ENCODE measurements at places on chromosomes 1 and 21. TPM values are rescaled to one million over a fixed set of nuclear protein-coding genes. Genes with fewer than 3 reads are reported as not detected.

DNA sequence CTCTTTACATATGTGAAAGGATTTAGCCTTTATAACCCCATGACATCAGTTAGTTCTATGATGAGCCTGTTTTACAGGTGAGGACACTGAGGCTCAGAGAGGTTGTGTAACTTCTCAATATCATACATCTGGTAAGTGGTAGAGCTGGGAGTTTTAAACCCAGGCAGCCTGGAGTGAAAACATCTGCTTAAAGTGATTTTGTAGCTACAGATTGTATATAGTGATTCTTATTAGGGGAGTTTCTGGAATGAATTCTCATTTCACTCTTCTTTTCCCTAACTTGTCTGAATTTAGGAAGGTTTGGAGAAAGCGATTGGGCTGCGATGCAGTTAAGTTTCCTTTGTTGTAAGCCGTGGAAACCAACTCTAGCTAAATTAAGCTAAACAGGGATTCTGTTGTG is 175.6 kb downstream of the CAMTA1 start:
- peak; percentile 50 for DNase-seq

Gene FBXO2
- total RNA-seq: 0.58 TPM

GRCh38 chr1:75542818-75543570 is 67.9 kb downstream of the SLC44A5 start:
- no peak for DNase-seq

Gene HP1BP3
- 161 TPM for total RNA-seq

DNA sequence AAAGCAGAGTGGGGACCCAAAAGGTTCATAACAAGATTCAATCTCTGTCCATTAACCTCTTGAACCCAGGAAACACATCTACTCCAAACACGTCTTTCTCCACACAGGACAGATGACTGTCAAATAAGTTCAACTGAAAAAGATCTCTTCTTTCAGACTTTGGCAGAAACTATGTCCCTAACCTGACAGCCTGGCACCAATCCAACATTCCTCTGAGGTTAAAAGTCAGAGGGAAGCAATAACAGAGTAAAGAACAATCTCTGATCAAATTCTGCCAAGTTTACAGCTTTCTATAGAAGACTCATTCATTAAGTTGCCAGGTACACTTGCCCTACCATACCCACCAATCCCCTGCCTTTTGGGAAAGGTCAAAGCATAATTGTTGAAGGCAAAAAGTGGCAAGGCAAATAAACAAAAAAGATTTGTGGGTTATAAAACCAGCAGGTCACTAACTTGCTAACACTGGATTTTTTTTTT is 31.9 kb downstream of the OTUD7B start:
- no peak for DNase-seq

- DNase-seq: no peak
Measured at GRCh38 chr1:246324711-246325110, 182.4 kb downstream of the SMYD3 start.

- no peak for DNase-seq
Measured at GRCh38 chr1:77175230-77175844, 43.9 kb downstream of the PIGK start.

Gene RAP1GAP
- total RNA-seq: 0.62 TPM

- no peak for DNase-seq
Measured at GRCh38 chr21:40564318-40564717, 282.6 kb downstream of the DSCAM start.

DNA sequence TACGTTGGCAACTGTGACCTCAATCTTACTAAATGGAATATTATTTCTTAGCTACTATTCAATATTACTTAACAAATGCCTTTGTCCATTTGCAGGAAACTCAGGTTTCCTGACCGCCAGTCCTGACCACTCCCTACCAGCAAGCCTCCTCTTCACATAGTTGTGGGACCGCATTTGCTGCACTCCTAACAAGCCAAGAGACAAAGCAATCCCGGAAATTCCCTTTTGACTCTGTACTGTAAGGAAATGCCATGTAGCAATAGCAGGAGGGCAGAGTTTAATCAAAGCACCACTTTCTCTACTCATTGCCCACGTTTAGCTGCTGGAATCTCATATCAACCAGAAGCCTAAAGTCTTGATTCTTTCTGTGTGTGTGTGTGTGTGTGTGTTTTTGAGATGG is 28.1 kb upstream of the ACBD6 start:
- peak; percentile 18 for DNase-seq

Gene FCGR1A
- total RNA-seq: 1.4 TPM

Gene SLAMF7
- 0.13 TPM for total RNA-seq

GRCh38 chr1:166039436-166040201 is 127.2 kb downstream of the FAM78B start:
- no peak for DNase-seq

DNA sequence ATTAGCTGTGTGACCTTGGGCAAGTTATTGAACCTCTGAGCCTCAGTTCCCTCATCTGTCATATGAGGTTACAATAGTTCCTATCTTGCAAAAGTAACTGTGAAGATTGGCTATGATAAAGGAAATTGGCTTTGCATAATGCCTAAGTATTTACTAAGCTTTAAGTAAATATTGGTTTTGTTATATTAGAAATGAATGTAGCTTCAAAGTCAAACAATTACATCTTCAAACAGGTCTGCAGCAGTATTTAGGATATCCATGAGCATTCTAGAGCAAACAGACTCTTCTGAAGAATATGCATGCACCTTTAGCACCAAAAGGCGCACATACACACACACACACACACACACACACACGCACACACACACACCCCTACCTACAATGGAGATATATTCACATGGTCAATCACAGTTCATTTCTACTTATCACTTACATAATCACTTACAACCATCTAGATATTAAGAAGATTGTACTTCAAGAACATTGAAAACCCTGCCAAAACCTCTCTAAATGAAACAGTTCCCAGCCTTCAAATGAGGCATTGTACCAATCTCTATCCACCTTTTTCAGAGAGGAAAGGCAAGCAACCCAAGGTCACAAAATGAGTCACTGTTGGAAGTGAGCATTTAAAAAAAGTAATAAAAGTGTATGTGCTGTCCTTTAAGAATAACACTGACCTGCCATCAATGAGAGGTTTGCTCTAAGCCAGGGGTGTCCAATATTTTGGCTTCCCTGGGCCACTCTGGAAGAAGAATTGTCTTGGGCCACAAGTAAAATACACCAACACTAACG is 13.4 kb upstream of the FAM43B start:
- no peak for DNase-seq

- DNase-seq: peak; percentile 64
Measured at GRCh38 chr1:205239078-205239477, 11.3 kb downstream of the TMCC2 start.

Gene DRAXIN
- 0.27 TPM for total RNA-seq

Gene HES4
- 39.4 TPM for total RNA-seq

All from muscle of leg (tissue), 16 donors.